Effector CD8-positive, alpha-beta T cell (primary cell): ENCODE measurements at places on chromosomes 4 and X.

DNA sequence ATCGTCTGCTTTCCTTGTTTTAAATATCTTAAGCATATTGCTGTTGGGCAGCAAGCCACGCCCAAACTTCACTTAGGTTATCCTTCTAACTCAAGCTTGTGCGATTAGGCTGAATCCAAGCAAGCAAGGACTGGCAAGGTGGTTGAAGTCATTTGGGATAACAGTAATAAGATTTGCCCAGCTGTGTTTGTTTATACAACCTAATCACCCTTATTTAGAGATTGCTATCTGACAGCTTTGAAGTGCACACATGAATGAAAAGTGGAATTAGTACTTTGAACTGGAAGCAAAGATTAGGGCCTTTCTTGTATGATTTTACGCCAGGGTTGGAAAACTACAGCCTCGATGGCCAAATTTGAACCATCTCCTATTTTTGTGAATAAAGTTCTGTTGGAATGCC is 182.1 kb downstream of the ASB9 start:
- no peak for DNase-seq

DNA sequence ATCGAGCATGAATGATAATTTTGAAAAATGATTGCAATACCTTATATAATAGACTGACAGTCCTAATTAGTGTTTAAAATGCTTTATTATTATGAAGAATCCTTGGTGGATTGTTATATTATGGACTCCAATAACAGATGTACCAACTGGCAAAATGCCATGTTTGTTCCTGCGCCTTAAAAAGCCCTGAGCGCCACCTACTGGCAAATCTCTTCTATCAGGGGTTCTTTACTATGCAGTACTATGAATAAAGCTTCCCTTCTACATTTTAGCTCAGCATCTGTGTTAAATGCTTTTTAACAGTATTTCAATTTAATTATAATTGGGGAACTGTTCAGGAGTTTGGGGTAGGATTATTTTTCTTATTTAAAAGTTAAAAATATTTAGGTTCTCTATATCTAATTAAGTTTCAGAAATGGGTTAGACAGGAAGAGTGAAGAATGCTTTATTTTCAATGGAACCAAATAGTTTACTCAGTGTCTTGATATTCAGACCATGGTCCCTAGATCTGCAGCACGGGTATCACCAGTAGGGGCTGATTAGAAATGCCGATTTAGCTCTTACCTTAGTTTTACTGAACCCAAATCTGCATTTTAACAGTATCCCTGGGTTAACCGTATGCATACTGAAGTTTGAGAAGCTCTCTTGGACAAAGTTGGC is 20.0 kb downstream of the CFAP97 start:
- peak; percentile 66 for DNase-seq

DNA sequence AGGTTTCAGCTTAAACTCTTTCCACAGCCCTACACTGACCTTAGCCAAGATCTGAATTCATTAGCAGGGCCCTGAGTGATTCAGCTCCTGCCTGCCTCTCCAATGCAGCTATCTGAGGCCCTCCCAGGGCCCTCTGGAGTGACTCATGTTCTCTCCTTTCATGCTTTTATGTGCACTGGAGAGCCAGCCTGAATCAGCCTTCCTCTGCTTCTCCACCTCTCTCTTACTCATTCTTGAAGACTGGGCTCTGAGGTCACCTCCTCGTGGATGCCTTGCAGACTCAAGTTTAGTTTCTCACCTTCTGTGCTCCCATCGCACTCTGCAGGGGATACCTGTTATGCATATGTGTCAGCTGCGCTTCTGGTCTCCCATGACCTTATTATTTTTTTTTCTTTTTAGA is 3.1 kb upstream of the OCIAD2 start:
- DNase-seq = no peak

DNA sequence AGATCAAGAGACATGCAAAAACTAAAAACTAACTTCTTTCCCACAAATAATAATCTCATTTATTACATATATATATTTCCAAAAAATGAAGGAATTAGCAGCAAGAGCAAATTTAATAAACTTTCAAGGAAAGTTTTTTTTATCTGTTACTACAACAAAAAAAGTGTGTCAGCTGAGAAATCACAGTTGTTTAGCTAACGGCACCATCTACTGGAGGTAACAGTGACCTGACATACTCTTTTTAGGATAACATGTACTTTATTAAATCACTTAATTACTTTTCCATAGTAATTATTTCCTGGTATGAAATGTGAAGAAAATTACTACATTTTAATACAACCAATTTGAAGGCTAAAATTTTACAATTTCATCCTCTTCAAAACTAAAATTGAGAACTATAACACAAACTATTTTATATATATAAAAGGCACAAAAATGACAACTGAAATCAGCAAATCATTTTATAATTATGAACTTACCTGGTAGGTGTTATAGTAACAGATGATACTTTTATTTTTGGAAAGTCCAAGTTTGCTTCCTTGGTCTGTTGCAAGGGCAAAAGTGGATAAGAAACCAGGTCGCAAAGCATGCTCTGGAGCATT is 9.1 kb downstream of the LAMTOR3 start:
- no peak for DNase-seq

- DNase-seq = no peak
These were observed 63.7 kb upstream of the VEGFC start for GRCh38 chr4:176856421-176856820.

GRCh38 chrX:25869761-25870160 is 268.4 kb upstream of the MAGEB18 start:
- DNase-seq = no peak

DNA sequence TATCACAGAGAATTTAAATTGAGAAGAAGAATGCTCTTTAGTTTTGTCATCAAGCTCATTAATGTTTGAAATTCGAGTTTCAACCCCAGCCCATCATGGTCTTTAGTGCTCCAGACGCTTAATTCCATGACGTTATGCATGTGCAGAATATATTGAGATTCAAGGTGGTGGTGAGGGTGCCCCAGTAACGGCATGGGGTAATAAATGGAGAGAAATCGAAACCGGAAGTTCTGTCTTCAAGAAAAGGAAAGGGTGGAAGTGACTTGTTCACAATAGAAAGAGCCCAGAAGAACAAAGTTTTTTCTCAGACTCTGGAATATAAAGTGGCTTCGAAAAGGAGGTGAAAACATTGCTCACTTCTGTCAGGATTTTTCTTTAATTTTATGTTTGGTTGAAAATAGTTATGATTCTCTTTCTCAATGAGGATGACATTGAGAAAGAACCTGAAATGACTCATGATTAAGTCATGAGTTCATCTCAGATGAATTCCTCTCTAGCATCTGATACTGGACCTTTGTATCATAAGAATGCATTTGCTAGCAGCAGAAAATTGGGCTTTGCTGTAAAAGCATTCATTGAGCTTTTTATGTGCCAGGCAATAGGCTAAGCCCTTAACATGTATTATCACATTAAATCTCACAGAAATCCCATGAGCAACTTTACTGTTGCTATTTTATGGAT is 779 bp upstream of the DDX60L start:
- peak; percentile 11 for DNase-seq
